ENCODE measurements at places on chromosomes 13 and 19.

- DNase-seq: no peak
Measured at GRCh38 chr19:21604351-21604926, 99.0 kb downstream of the ZNF429 start.

DNA sequence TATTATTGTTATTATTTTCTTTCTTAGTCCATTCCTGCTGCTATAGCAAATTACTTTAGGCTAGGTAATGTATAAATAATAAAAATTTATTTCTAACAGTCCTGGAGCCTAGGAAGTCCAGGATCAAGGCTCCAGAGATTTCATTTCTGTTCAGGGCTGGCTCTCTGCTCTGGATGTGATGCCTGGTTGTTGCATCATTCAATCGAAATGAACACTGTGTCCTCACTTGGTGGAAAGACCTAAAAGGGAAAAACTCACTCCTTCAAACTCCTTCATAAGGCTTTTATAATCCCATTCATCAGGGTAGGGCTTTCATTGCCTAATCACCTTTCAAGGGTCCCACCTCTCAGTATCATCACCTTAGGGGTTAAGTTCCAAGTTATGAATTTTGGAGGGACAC, 395.0 kb downstream of the EFNB2 start:
- no peak for DNase-seq

DNA sequence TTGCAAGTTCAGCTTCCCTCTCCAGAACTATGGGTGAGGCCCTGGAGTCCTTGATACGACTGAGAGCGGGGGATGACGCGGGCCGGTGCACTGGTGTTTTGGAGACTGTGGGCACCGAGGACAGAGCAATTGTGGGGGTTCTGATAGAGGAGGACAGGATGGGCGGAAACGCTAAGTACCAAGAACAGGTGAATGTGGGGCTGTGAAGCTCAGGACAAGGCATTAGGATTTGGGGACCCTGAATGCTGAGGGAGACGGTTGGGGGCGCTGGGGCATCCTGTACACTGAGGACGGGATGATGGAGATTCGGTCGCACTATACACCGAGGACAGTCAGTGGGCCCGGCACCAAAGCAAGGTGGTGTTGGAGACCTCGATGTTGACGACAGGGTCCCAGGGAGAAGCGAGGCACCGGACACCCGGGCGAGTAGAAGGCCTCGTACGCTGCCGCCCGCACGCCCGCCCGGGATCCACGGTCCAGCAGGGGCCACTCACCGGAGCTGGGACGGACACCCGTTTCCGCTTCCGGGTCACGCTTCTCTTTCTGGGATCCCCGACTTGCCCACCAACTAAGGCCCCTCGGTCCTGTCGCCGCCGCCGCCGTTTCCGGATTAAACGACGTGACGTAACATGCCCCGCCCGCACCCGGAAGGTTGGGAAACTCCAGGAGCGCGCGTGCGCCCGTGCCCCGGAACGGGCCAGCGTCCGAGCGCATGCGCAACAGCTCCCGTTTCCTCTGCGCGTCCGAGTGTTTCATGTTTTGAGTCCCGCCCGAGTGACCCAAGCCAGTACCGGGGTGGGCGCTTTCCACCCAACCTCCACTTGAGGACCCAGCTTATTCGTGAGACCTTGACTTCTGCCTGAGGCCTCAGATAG, at the start of gene CHMP2A:
TSS of gene CHMP2A (minus strand) at position 612 of the 875 bp plus-strand sequence. CDS start 893 bp downstream, outside the sequence.
- no peak for DNase-seq

DNA sequence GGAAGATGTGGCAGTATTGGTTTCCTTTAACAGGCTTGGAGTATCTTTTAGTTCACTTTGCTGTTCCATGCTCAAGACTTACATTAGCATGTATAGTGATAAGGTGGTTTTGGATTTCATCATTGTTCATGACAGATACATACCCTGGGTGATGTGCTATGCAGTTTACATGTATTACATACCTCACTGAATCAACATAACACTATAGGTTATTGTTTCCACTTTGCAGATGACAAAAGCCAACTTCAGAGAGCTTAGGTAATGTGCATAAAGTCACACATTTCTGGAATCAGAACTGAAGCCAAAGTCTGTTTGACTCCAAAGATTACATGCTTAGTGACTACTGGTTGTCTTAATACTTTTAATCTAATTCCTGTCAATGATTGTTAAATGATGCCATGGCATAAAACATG, 7.1 kb downstream of the COMMD6 start:
- DNase-seq: no peak

- DNase-seq: no peak
Measured at GRCh38 chr19:3401004-3401768, 34.8 kb downstream of the NFIC start.

DNA sequence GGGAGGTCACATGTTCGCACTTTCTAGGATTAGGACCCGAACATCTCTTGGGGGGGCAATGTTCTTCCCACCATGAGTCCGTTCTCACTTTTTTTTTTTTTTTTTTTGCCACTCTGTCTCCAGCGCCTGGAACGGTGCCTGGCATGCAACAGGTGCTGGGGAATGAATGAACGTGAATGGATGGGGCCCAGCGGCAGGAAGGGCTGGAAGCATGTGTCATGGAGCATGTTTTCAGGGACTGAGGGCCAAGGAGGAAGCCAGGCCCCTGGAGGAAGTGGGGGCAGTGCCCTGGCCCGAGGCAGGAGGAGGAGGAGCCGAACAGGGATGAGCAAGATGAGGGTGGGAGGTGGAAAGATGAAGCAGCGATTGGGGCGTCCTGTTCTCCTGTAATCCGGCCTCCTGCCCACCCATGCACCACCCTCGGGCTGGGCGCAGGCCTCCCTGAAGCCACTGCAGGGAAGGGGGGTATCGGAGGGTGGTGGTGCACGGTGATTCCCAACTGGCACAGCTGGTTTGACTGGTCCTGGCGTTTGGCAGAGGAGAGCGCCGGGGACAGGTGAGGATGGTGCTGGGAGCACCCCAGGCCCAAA, 8.8 kb upstream of the SULT2B1 start:
- DNase-seq: no peak

DNA sequence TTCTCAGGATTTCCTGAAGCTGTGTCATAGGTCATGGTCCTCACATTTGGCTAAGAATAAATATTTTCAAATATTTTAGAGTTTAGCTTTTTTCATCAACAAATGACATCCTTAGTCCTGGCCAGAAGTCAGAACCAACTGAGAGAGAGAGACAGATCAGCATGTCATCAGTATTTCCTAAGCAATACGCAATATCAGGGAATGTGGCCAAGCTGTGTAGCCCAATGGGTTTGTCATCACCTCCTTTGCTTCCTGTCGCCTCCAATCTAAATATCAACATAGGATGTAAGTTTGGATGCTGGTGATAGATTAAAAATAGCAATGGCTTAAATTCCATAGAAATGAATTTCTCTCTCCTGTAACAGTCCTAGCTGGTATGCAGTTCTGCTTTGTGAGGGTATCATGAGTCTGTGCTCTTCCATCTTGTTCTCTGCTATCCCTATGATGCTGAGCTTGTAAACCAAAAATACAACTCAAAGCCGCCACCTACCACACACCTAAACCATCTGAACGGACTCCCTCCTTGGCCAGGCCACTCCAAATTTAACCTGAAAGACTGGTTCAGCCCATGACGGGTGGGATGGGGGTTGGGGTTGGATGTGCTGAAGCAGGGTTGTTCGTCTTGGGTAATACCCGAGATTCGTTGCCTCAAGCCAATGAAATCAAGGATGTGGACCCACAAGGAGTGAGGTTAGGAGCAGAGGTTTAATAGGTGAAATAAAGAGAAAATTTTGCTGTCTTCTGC, 10.0 kb upstream of the IGSF23 start:
- DNase-seq: no peak

DNA sequence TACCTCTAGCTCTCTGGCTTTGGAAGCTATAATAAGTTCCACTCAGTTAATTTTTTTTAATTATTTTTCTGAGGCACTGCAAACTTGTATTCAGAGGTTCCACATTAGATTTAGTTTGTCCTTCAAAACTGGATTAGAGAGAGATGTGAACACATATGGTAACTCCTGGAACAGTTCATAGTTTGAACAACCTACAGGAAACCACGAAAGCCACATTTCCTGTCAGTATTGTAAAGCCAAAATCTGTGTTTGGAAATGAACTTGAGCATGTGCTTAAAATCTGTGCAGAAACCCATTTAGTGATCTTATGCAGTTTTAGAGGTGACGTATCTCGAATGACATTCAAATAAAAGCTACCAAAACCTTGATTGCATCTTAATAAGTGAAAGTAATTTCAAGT, 1952.0 kb downstream of the OLFM4 start:
- no peak for DNase-seq

DNA sequence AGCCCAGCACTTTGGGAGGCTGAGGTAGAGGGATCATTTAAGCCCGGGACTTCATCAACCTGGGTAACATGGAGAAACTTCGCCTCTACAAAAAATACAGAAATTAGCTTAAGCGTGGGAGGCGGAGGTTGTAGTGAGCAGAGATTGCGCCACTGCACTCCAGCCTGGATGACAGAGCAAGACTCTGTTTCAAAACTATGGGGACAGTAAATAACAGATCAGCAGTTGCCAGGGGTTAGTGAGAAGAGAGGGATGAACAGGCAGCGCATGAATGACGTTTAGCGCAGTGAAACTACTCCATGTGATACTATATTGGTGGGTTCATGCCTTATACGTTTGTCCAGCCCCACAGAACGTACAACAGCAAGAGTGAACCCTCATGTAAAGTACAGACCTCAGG, 7.1 kb upstream of the ICAM3 start:
- DNase-seq: no peak

GRCh38 chr19:7408251-7408650, 59.5 kb downstream of the ARHGEF18 start:
- no peak for DNase-seq

- DNase-seq: no peak
Measured at GRCh38 chr19:19107654-19108053, 30.6 kb downstream of the TMEM161A start.

DNA sequence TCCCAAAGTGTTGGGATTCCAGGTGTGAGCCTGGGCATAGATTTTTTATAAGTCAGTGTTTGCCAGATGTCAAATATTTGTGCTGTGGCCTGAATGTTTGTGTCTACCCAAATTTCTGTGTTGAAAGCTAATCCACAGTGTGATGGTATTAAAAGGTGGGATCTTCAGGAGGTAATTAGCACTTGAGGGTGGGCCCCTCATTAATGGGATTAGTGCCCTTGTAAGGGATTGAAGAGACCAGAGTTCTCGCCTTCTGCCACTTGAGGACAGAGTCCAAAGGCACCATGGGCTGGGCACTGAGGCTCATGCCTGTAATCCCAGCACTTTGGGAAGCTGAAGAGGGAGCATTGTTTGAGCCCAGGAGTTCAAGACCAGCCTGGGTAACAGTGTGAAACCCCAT, 9.7 kb upstream of the FBXO17 start:
- no peak for DNase-seq

DNA sequence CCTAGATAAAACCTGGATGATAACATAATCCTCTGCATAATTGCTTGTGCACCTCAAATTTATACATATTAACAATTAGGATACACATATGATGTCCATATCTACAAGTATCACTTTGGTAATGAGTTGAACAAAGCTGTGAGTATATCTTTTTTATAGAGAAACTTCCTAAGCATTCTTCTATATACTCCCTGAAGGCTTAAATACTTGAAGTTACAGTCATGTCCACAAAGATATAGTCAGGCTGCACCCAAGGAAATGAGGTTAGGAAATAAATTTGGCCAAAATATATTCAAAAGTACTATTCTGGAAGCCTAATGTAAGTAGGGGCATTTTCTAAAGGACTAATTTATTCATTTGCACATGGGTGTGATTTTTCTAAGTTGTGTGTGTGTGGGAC, 761.5 kb downstream of the PCDH9 start:
- DNase-seq: no peak

GRCh38 chr19:10399878-10400277, 3.5 kb downstream of the CDC37 start:
- no peak for DNase-seq

GRCh38 chr13:68736961-68737360, 1370.7 kb upstream of the ATXN8OS start:
- DNase-seq: no peak

DNA sequence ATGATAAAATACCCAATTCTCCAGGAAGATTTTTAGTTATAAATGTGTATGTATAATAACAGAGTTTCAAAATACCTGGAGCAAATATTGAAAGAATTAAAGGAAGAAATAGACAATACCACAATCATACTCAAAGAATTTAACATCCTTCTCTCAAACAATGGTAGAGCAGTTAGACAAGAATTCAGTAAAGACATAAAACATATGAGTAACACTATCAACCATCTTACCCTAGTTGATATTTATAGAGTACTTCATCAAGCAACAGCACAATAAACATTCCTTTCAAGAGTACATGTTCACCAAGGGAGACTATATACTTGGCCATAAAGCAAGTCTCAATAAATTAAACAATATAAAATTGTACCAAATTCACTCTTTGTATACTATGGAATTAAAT, 108.4 kb downstream of the DLEU7 start:
- no peak for DNase-seq

DNA sequence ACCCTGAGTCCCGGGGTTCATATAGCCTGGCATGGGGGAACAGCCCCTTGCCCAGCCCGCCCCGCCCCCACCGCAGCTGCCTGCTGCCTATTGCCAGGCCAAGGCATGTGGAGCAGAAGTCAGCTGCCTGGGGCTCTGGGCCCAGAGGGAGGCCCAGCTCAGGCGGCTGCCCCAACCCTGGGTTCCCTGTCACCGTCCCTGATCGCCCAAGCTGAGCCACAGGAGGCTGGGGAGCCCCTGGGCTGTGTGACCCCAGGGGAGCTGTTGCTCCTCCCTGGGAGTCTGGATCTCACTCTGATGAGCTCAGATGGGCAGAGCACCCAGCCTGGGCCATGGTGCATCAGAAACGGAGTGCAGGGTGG, 1.4 kb downstream of the PLIN4 start:
- no peak for DNase-seq

DNA sequence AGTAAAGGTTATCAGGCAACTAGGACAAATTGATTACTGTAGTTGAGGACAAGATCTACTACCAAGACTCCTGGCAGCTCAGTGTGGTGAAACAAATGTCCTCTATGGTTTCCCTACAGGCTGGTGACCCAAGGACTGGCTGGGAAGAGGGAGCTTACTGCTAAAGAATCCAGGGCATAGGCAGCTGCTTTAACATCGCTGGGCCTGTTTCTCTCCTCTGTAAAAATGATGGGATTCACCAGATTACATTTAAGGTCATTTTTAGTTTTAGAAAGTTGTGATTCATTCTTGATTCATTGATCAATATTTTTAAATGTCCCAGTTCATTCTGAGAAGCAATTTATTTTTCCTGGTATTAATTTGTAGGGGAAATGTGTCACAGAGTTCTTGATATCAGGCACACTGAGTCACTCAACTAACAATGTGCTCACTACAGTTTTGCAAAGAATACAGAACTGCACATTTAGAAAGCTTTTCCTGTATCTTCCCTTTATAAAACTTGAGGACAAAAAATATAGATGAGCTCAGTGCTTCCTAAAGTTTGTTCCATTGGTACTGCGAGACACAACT, 19.6 kb upstream of the FAM124A start:
- DNase-seq: no peak

- DNase-seq: no peak
Measured at GRCh38 chr13:53045189-53045588, 16.6 kb downstream of the OLFM4 start.
